Fibroblast of skin of right biceps (primary cell): ENCODE measurements at places on chromosomes 5 and 9.

- peak; percentile 55 for DNase-seq
Measured at GRCh38 chr9:85599540-85600105, 142.1 kb downstream of the AGTPBP1 start.

GRCh38 chr9:83291196-83291595, 228.3 kb upstream of the RASEF start:
- DNase-seq = no peak

DNA sequence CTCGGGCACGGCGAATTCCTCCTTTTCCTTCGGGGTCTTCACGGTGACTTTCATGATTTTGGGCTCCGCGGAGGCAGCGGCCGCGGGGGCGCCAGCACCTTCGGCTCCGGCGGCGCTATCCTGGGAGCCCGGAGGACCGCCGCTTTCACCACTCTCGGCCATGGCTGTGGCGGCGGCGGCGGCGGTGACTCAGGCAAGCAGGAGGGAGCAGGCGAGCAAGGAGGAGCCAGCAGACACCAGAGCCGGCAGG, 315 bp downstream of the UBQLN1 start:
- DNase-seq = peak; percentile 81

- peak; percentile 79 for DNase-seq
Measured at GRCh38 chr5:56012281-56012963, 17.7 kb upstream of the IL6ST start.

DNA sequence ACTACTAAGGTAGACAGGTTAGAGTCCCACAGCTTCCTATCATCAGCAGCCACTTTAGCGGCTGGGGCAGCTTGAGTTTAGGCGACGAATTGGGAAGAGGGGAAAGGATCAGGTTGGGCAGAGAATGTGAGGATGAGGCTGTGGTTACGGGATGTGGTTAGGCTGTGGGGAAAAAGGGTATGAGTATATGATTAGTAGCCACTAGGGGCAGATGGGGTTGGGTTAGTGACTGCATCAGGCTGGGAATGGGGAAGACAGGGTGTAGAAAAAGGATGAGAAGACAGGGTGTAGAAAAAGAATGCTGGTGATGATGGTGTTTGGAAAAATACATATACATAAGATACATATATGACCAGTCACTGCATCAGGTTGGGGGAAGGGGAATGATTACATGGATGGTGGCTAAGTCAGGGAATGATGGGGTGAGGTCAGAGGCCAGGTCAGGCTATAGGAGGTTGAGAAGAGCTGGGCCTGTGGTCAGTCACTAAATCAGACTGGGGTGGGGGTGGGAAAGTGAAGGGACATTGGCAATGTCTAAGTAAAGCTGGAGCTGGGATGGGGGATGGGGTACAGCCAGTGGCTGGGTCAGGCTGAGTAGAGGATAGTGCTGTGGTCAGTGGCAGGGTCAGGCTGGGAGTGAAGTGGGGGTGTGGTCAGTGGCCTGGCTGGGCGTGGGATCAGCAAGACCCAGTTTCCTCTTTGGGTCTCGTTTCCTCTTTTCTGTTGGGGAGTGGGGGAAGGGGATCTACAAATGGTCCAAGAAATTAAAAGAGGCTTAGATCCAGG, 2.1 kb downstream of the TLN1 start:
- DNase-seq = peak; percentile 94

DNA sequence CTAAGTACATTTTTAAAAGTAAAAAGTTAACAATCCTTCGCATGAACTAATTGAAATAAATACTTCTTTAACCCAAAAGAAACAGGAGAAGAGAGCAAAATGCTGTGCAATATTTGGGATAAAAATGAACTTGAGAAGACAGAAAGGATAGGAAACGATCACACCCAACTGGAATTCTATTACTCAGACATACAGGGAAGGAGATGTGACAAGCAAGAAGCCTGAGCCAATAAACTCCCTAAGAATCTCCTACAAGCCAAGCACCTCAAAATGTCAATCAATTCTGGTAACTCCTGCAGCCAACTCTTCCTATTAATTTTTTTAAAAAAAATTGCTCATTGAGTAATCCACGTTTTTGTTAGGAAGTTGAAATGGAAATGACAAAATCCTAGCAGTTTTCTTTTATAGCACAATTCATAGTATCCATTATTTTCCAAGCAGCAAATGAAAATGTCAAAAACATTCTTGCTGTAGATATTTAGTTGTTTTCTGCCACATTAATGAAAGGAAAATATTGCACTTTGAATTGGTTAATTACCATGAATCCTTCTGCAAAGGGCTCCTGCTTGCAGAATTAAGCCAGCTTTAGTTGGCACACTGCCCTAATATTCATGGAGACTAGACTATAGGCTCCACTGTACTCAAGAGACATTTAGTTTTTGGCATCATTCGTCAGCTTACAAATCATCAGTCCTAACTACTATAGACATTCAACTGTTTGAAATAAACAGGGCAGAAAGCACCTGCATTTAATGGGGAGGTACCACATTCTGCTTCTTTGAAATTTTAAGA, 89.0 kb downstream of the RFX3 start:
- peak; percentile 54 for DNase-seq

DNA sequence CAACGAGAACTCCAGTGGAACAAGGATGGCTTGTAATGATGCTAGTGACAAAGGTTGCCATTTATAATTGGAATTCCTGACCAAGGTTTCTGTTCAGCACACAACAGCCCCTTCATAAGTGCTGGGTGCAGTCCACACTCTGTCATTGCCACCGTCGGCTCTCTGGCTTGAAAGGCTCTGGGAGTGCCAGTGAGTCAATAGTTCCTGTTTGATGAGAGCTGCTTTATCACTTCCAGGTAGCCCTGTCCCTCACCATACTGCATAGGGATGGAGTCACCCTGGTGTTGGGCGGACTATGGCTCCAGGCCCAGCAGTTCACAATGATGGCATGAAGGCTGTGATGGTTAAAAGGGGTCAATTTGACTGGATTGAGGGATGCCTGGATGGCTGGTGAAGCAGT, 34.6 kb upstream of the SEMA4D start:
- DNase-seq = no peak

DNA sequence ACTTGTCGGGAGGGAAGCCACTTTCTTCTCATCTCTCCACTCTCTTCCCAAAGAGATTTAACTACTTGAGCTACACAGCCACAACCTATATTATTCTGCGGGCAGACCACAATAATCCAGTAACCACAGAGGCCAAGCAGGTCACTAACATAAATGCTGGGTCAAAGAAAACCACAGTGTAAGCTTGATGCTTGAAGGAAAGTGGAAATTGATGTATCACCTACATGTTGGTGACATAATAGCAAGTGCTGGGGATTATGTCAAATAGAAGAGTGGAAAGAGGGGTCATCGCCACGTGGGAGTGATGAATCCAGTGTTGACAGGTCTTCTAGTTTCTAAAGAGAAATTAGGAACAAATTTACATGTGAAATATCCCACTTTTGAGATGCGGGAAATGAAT, 40.9 kb downstream of the RFK start:
- DNase-seq = peak; percentile 4

GRCh38 chr5:176647843-176648473, 674 bp downstream of the TSPAN17 start:
- peak; percentile 36 for DNase-seq

GRCh38 chr5:58135571-58136335, 324.1 kb downstream of the PLK2 start:
- peak; percentile 66 for DNase-seq

- DNase-seq = no peak
Measured at GRCh38 chr5:5658889-5659465, 236.5 kb downstream of the ICE1 start.

- DNase-seq = no peak
Measured at GRCh38 chr5:55917402-55918086, 66.4 kb downstream of the IL31RA start.

GRCh38 chr5:36089989-36090388, 23.3 kb upstream of the UGT3A2 start:
- DNase-seq = peak; percentile 23

DNA sequence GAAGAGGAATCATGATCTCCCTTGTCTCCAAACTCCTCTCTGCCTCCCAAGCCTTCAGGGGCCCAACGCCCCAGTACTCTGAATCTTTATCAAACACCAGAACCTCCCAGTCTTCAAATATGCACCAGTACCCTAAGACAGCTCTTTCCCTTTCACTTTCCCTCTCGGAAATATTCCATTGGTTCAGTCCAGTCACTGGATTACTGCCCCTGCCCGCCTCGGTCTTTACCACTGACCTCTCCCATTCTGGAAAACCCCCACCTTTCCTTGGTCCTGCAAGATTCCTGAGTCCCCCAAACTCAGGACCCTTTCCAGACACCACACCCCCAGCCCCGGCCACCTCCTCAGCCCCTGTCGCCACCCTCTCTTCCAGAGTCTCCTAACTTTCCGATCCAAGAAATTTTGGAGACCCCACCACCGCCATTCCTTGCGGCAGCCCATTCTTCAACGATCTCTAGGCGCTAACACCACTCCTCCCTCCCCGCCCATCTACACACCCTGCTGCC, 674 bp downstream of the C5orf15 start:
- DNase-seq = peak; percentile 17

DNA sequence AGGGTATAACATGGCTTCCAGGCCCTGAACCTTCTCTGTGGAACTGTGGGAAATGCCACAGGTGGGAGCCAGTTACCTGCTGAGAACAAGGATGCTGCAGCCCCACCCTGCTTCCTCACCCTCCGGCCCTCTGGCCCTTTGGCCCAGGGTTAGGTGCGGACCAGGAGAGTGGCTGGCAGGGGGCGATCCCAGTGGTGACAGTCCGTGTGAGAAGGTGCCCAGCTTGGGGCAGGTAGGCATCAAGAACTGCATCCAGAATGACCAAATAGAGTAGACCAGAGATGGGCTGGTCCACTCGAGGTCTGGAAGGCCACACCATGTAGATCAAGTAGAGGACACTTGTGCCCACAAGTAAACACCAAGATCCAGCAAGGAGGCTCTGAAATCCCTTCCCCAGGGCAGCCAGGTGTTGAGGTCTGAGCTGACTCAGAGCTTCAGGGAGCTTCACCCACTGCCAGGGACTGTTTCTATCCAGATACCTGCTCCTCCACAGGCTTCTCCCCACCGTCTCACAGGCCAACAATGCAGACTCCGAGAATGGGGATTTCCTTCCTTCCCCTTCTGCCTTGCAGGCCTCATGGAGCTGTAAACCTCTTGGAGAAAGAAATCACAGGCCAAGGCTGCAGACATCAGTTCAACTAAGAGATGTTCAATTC, 61.4 kb upstream of the ZSWIM6 start:
- DNase-seq = no peak

DNA sequence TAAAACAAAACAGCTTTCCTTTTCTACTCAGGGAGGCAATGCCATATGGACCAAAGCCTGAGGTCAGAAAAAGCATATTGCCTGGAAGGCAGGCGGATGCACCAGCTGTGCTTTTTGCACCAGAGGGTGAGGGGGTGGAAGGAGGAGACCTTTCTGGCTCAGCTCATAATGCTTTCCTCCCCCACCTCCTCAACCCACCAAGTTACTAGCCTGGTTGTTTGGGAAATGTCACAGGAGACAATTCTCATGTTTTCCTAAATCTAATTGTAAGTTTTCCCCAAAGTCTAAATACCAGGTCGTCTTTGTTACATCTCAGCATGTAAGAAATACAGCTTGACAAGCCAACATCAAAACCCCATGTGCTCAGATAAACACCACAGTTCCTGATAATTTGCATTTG, 72.6 kb upstream of the DMRTA1 start:
- no peak for DNase-seq

DNA sequence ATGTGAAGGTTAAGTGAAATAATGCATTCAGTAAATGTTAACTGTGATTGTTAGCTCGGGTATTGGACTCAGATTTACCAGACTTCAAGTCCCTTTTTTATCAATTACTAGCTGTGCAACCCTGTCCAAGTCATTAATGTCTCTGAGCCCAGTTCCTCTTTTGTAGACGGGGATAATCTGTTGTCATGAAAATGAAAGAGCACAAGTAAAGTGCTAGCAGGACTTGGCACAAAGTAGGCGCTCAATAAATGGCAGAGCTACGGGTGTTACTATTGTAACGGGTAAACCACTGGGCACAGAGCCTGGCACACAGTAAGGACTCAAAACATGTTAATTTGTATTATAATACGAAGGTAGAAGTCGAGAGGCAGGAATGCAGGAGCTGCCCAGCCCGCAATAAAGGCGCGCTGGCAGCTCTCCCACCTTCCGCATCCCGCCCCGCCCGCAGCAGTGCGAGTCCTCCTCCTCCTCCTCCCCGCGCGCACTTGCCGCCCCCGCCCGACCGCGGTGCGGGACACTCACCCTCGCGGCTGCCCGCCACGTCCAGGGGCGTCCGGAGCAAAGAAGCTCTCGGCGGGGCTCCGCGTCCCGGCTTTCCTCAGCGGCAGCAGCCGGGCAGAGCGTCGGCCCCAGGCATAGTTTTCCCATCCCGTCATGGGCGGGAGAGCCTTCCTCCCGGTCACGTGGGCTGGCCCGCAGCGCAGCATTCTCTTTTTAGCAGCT, at the start of gene C1QTNF2:
Gene C1QTNF2 (minus strand): TSS at position 637 of the 723 bp plus-strand sequence. CDS start 15,615 bp downstream, outside the sequence.
- DNase-seq = peak; percentile 75

DNA sequence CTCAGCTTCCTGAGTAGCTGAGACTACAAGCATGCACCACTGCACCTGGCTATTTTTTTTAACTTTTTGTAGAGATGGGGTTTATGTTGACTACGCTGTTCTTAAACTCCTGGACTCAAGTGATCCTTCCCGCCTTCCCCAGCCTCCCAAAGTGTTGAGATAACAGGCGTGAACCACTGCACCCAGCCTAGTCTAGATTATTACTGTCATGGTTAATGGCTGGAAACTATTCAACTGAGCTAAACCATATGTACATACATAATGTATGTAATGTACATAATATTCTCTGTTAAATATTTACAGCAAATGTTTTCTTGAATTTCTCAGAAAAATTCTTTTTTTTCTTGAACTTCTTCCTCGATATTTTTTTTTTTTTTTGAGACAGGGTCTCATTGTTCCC, 21.3 kb downstream of the PPP2CA start:
- DNase-seq = no peak

- DNase-seq = peak; percentile 82
Measured at GRCh38 chr5:53031695-53032096, 42.5 kb downstream of the ITGA2 start.

DNA sequence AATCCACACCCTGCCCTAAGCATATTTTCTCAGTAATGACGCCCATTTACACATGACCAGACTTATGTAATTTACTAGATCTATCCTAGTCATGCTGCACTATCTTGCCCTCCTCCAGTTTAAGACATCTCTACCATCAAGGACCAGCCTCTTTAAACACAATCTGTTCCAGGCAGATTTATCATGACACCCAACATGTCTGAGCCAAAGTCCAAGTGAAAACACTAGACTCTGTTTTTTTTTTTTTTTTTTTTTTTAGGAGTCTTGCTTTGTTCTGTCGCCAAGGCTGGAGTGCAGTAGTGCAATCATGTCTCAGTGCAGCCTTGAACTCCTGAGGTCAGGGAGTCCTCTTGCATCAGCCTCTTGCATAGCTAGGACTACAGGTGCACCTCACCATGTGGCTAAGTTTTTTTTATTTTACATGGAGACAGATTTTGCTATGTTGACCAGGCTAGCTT, 354.6 kb downstream of the ARRDC3 start:
- no peak for DNase-seq

DNA sequence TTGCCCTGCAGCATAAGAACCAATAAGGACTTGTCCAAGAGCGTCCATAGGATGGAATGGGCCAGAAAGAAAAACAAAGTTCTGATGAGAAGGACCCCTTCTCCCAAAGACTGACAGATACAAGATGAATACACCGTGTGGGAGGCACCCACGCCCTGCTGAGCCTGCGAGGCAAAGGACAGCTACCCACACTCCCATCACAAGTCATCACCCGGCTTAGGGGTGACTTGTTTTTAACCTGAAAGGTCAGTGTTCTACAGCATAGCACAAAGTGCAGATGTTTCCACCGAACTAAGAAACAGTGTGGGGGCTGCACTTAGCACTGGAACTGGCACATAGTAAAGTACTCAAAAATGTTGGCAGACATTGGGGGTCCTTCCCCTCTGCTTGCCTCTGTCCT, 13.9 kb downstream of the TNIP1 start:
- DNase-seq = no peak
